Left ventricle myocardium superior (tissue), 1 donor: ENCODE measurements at places on chromosomes 6 and 20. TPM values are rescaled to one million over a fixed set of nuclear protein-coding genes. Genes with fewer than 3 reads are reported as not detected.

FAM217B gene
- 37.6 TPM for total RNA-seq

PLA2G7 gene
- total RNA-seq = 0.15 TPM

SNX21 gene
- total RNA-seq = 21.3 TPM

VWA7 gene
- total RNA-seq = 12.8 TPM

ACTR5 gene
- total RNA-seq = 3.2 TPM

ULBP2 gene
- total RNA-seq = 0.84 TPM

FRMD1 gene
- 0.45 TPM for total RNA-seq

JARID2 gene
- 10.2 TPM for total RNA-seq

EPPIN gene
- not detected for total RNA-seq

DNA sequence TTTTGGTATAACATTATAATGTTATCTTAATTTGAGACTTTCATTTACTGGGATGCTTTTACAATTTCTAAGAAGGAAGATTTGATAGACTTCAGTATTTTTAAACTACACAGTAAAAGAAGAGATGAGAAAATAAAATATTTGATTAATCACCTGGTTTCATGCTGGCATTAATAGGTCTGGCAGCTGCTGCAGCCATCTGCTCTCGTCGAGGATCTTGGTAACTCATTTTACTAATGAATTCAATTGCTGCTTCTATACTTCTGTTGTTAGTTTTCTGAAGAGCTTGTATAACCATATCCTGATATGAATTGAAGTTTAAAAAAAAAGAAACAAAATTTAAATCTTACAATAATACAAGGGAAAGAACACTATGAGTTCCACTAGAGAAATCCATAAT is 23.0 kb downstream of the LATS1 start:
- DNase-seq = no peak

DNA sequence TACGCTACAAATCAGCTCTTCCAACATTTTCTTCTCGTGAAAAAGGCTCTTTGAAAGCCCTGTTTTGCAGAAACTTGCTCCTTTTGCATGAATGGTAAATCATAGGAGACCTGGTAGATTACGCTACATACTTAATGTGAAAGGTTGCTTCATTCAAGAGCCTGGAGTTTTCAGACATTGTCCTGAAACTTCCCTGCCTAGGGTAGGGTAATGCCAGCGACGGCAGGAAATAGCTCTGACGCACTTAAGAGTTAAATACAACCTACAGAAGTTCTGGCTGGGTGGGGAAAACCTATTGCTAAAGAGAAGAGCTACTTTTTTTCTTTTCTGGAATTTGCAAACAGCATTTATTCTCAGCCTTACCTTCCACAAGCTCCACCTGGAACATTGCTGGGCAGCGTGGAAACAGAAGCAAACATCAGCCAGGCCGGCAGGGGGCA is 144.5 kb downstream of the LPA start:
- no peak for DNase-seq

- DNase-seq = no peak
Measured at GRCh38 chr6:124577734-124578281, 384.4 kb upstream of the RNF217 start.

GRCh38 chr6:32529697-32530430 is at the start of gene HLA-DRB5:
Gene HLA-DRB5, minus strand, starts transcription at chr6:32530287. Its CDS starts 63 bp downstream, at chr6:32530224.
- peak; percentile 31 for DNase-seq

GRCh38 chr6:34566830-34567546 is 10.9 kb upstream of the SPDEF start:
- DNase-seq = no peak

DNA sequence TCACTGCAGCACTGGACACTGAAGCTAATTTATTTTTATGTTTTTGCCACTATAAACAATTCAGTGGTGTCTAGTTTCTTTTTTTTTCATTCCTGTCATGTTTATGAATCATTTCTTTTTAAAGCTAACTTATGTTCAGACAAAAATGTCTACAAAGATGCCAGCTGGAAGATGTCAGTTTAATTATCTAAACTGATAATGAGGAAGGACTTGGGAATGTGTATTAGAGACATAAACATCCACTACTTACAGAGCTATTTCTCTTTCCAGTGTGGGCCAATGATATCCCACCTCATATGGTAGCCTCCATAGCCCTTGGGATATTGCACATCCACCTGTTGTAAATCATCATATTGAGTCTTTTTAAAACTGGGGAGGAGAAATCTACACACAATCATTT is 132.1 kb upstream of the FAM184A start:
- no peak for DNase-seq

GRCh38 chr6:84665401-84665800 is 99.0 kb downstream of the TBX18 start:
- no peak for DNase-seq

GRCh38 chr6:88637761-88638545 is 325.5 kb downstream of the RNGTT start:
- DNase-seq = no peak

- DNase-seq = no peak
Measured at GRCh38 chr6:25769983-25770382, 15.4 kb downstream of the SLC17A4 start.

DNA sequence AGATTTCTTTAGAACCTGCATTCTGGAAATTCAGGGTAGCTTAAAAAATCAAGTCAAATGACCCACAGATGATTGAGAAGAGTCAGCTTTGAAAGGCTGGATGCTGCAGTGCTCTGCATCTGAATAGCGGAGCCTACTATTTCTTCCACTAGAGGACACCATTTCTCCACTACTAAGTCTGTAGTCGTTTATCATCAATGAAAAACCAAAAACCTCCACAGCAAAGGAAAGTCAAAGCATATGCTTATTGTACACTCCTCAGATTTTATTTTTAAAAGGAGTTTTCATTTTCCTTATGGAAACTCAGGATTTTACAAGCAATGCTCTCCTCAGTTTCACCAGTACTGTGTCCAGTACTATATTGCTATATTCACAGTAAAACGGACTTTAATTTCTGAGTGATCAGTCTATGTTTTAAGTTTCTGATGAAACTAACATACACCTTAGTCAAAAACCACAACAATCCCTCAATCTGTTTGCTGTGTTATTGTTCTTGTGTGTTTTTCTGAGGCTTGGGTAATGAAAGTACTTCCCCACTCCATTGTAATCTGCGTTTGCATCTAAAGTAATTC is 50.5 kb upstream of the ENPP5 start:
- DNase-seq = no peak

- no peak for DNase-seq
Measured at GRCh38 chr20:33645072-33645358, 17.1 kb upstream of the C20orf144 start.

DNA sequence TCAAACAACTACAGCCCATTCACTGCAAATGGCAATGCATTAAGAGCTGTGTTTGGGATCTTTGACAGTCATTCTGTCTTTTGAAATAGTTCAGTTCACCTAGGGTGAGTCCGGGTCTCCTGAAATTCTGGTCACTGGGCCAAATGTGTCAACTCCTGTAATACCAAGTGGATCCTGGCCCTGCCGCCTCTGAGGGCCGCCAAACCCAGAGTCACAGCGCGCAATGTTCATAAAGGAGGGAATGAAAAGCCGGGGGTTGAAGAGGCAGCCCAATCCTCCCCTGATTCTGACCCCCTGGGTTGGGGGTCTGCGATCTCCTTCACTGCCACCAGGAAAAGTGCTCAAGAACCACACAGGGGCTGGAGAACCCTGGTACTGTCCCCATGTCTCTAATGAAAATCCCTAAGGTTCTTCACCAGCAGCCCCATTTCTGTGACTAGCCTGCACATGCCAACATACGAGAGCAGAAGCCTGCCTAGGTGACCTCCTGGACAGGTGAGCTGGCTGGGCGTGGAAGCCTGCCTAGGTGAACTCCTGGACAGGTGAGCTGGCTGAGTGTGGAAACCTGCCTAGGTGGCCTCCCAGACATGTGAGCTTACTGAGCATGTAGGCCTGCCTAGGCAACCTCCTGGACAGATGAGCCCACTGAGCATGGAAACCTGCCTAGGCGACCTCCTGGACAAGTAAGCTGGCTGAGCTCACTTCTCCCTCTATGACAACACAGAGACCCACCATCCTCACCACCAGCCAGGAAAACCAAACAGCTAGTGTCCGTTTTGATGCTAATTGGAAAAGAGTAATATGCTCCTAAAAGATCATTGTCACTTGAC is 16.1 kb upstream of the APMAP start:
- DNase-seq = no peak

DNA sequence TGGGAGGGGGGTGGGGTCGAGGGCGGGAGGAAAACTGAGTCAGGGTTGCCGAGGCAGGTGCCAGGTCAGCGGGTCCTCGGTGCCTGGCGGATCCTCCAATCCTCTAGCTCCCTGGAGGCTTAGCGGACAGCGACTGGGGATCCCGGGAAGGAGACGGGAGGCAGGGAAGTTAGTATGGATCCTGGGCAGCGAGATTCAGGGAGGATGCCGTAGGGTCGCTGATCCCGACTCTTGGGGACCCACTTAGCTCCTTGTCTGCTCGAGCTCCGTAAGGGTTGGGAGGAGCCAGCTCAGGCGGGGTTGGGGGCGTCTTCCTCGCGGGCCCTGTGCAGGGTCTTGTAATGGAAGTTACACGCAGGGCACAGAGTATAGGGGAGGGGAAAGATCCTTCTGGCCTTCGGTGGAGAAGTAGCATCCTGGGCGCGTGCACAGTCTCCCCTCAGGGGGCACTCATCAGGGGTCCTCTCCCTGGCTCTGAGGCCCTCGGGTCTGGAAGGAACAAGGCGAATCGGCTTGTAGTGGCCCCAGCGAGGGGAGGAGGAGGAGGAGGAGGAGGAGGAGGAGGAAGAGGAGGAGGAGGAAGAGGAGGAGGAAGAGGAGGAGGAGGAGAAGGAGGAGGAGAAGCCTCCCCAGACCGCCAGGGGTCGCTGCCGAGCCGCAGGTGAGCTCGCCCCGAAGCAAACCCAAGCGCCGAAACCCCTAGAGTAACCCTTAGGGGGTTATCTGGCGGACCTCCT is 6.4 kb upstream of the SLC12A5 start:
- peak; percentile 74 for DNase-seq

GRCh38 chr20:63846888-63847236 is 14.4 kb upstream of the ABHD16B start:
- DNase-seq = no peak

DNA sequence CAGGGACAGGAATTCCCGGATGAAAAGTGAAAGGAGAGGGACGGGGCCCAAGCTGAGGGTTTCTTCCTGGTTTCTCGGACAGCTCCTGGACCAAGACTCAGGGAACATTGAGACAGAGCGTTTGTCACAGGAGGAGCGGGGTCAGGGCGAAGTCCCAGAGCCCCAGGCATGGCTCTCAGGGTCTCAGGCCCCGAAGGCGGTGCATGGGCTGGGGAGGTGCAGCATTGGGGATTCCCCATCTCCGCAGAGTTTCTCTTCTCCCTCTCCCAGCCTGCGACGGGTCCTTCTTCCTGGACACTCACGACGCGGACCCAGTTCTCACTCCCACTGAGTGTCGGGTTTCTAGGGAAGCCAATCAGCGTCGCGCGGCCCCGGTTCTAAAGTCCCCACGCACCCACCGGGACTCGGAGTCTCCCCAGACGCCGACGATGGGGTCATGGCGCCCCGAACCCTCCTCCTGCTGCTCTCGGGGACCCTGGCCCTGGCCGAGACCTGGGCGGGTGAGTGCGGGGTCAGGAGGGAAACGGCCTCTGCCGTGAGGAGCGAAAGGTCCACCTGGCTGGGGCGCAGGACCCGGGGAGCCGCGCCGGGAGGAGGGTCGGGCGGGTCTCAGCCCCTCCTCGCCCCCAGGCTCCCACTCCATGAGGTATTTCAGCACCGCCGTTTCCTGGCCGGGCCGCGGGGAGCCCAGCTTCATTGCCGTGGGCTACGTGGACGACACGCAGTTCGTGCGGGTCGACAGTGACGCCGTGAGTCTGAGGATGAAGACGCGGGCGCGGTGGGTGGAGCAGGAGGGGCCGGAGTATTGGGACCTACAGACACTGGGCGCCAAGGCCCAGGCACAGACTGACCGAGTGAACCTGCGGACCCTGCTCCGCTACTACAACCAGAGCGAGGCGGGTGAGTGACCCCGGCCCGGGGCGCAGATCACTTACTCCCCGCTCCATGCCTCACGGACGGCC is 54.6 kb upstream of the POLR1H start:
- peak; percentile 55 for DNase-seq

- DNase-seq = no peak
Measured at GRCh38 chr20:59183751-59184150, 20.1 kb downstream of the ZNF831 start.

GRCh38 chr6:51203504-51203903 is 384.8 kb downstream of the TFAP2B start:
- no peak for DNase-seq

DNA sequence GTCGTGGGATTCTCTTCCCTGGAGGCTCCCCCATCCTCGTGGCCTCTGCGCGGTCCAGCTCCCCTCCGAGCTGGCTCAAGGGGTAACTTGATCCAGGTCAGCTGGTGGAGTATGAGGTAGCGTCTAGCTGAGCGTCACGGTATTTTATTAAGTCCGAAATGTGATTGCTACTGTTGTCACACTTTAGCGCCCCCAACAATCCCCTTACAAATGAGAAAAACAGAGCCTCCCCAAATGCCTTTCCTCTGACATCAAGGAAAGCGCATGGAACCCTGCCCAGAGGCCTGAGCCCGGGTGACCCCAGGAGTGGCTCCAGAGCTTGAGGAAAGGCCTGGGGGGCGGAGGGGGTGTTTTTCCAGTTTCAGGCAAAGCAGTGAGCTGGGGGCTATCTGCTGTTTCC is 192.4 kb downstream of the ZMYND8 start:
- DNase-seq = no peak

- no peak for DNase-seq
Measured at GRCh38 chr20:40694246-40694645, 5.2 kb upstream of the MAFB start.

GRCh38 chr6:12661432-12662089 is 55.0 kb upstream of the PHACTR1 start:
- DNase-seq = no peak

GRCh38 chr6:125784365-125784764 is 6.4 kb upstream of the NCOA7 start:
- DNase-seq = no peak

GRCh38 chr20:38343311-38344106 is 2.8 kb upstream of the LBP start:
- DNase-seq = peak; percentile 44

DNA sequence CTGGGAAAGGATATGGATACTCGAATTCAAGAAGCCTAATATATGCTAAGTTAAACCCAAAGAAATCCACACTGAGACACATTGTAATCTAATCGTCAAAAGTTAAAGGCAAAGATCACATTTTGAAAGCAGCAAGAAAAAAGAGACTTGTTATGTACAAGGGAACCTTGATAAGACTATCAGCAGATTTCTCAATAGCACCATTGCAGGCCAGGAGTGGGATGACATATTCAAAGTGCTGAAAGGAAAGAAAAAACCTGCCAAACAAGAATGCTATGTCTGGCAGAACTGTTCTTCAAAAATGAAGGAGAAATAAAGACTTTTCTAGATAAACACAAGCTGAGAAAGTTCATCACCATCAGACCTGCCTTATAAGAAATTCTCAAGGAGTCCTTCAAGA is 75.2 kb downstream of the COL21A1 start:
- no peak for DNase-seq
